Stomach (tissue), 19 donors: ENCODE measurements at places on chromosomes 6 and 20. TPM values are rescaled to one million over a fixed set of nuclear protein-coding genes. Genes with fewer than 3 reads are reported as not detected.

DNA sequence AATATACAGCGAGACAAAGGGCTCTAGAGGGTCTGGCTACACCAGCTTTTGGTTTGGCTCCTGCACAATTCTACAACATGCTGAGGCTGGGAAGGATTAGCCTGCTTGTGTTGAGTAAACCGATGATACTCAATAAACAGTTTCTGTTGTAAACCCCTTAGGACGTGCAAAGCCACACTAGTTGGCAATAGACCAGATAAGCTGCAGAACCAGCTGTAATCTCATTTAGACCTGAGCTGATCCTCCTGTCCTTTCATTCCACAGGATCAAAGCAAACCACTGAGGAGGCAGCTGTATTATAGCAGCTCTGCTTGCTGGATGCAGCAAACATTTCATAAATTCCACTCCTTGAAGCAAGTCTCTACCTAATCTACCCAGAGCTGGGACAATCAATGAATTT, 79.7 kb downstream of the MMS22L start:
- peak; percentile 24 for DNase-seq

DNA sequence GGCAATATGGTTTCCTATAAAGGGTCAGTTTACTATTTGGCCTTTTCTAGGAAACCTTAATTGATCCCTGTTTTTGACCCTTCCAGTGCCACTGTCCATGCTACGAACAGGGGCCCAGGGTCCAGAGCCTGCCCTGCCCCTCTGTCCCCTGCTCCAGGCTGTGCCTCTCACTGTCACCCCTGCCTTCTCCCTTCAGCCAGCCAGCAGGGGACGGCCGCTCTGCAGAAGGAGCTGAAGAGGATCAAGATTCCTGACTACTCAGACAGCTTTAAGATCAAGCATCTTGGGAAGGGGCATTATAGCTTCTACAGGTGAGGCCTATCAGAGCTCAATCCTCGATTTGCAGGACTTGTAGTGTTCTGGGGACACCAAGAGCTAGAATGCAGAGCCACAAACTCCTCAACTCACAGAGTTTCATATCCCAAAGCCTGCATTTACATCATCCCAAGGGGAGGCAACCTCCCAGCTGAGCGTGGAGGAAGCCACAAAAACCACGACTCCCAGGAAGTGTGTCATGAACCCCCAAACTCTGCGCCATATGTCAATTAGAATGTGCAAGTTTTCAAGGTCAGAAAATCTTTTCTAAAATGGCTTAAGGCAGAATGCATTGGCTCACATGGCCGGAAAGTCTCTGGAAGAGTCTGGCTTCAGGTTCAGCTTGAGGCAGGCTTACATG, 3.6 kb downstream of the BPI start:
- no peak for DNase-seq

GRCh38 chr6:42537536-42537935, 26.3 kb upstream of the UBR2 start:
- DNase-seq = no peak

GRCh38 chr6:81750200-81750599, 2.3 kb downstream of the TENT5A start:
- DNase-seq = peak; percentile 27

- DNase-seq = no peak
Observed at GRCh38 chr20:58058421-58059259, 169.8 kb downstream of the ANKRD60 start.

DNA sequence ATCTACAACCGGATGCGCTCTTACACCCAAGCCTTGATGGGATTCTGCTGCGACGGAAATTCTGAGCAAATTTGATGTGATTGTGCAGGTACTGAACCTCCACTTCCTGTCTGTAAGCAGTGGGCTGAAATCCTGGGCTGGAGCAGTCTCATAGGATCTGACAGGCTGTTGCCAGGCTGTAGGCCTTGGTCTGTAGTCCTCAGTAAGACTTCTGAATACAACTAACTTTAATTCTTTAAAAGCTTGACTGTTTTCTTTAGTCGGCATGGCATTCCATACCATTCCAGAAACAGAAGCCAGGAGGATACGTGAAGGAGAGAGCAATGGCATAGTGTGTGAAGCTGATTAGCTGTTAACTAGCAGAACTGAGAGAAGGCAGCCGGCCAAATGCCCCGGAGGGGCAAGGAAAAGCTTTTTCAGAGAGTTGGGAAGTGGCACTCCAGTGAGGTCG, 68.3 kb downstream of the ADTRP start:
- peak; percentile 34 for DNase-seq

GRCh38 chr20:6614836-6615235, 152.7 kb upstream of the BMP2 start:
- no peak for DNase-seq

DNA sequence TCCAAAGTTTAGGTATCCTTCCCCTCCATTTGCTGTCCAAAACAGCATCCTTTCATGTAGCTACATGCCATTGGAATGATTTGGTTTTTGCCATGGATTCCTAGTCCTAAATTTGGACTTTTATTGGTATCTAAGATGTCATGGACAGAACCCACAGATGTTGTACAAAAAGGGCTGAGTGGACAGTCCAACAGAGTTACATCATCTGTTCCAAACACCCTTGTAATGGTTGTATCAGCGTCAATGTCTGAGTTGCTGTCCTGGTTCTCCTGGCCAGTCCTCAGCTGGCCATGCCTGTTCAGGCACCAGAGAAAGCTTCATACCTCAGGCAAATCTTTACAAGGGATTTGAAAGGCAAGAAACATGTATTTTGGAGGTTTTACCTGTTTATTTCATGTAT, 191.3 kb downstream of the ESR1 start:
- DNase-seq = no peak

DNA sequence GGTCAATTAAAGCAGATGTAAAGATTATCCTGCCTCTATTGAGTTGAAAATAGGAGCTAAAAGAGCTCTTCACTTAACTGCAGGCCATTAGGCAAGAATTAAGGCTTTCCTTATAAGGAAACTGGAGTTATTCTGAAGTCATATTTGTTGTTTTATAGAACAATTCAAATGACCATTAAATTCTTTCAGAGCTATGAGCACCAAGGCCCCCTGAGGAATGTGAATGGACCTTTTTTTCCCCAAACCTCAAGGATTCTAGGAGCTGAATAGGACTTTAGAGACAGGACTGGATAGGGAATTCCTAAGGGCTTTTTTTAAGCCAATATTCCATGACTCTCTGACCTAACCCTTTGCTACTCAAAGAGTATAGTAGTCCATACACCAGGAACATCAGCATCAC, 565.7 kb upstream of the BTBD3 start:
- no peak for DNase-seq

- DNase-seq = no peak
Observed at GRCh38 chr6:135268740-135269139, 87.6 kb downstream of the MYB start.

GRCh38 chr6:87210979-87211378, 55.6 kb downstream of the ZNF292 start:
- no peak for DNase-seq

DNA sequence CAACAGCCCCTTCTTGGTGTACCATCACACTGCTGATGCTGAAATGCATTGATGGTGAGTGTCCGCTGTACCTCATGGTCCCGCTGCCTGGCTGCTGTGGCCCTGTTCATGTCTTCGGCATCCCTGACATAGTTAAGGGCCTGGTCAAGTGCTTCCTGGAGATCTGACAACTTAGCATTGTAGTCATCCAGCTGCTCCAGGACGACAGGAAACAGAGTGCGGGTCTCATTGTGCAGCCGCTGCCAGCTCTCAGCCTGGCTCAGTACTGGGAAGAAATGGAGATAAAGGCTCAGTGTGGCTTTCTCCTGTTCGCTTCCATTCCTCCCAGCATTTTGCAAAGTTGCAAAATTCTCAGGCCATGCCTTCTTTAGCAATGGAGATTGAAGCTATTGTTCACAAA, 81.8 kb downstream of the LAMA4 start:
- no peak for DNase-seq

- DNase-seq = no peak
Observed at GRCh38 chr6:134034961-134035822, 17.2 kb downstream of the SLC2A12 start.

DNA sequence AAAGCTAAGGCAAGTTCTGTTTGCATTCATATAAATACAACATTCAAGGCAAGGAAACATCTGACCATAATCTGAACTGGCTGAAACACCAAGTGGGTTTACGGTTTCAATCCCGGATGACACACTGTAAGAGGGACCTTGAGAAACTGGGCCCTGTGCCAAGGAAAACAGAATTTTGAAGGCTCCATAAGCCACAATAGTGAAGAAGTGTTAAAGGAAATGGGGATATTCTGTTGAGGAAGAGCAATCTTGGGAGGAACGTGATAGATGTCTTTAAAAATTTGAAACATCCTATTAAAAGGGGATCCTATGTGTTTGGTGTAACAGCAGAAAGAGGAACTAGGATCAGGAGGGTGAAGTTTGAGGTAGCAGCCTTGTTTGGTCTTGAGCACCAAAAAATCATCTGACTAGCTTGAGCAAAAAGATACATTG, 82.4 kb upstream of the TAB2 start:
- peak; percentile 71 for DNase-seq

DNA sequence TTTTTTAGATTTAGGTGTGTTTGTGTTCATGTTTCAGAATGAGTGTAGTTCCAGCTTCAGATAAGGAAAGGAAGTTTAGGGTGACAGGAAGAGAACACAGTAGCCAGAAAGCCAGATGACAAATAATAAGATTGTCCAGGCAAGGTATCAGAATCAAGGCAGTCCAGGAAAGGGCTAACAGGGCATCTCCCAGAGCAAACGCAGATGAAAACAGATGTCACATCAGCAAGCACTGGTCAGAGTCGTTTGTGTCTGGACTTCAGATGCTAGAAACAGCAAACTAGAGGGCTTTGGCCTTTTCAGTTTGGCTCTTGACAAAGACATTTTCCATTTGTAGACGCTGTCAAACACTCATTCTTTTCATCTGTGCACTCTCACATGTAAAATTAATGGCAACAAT, 65.5 kb downstream of the VIP start:
- no peak for DNase-seq

- no peak for DNase-seq
Observed at GRCh38 chr6:19041906-19042305, 654.8 kb downstream of the RNF144B start.

- DNase-seq = no peak
Observed at GRCh38 chr20:23344336-23344735, 6.3 kb upstream of the NXT1 start.

DNA sequence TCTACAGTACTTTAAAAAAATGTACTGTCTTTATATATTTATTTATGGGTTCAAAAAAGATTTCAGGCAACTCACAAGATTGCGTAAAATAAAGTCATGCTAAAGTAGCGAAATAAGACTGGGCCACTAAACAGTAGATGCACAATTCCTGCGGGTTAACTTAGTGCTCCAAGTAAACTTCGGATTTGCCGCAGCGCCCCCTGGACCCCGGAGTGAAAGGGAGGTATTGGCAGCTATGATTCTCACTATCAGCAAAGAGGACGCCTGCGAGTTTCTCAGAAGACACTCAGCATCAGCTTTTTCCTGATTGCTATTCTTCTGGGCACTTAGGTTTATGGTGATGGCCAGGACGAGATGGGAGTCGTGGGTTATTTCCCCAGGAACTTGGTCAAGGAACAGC, 1.4 kb downstream of the OTOR start:
- no peak for DNase-seq

- no peak for DNase-seq
Observed at GRCh38 chr20:3167738-3168078, 5.6 kb downstream of the LZTS3 start.

- DNase-seq = no peak
Observed at GRCh38 chr6:64250126-64250525, 614.5 kb downstream of the PHF3 start.

DNA sequence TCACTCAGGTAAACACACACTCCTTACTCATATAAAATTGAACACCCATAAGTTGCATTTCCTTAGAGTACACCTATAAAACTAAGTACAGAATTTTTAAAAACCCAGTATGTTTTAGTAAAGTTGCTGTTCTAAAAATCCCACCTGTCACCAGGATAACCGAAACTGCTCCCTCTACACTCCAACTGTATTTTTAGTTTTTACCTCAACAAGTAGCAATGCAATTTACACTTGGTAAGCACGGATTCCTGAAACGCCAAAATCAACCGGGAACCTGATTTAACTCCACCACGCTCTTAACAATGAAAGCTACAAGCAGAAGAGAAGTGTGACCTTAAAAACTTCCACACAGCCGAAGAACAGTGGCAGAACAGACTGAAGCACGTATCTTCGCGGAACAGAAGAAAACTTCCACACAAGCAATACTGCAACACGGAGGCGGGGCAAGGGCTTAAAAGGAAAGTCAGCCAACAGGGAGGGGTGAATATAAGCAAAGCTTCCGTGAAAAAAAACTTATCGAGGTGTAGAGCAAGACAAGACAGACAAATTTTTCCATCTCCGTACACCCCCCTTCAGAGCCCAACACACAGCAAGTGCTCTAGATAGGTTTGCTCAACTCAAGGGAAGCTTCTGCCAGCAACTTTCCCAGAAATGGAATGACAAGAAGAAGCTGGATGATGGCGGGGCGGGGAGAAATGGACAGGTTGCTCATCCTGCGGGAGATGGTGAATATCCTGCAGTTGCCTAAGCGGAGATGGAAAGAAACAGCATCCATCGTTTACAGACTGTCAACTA, 1.4 kb downstream of the STAU1 start:
- peak; percentile 87 for DNase-seq

- DNase-seq = no peak
Observed at GRCh38 chr20:50032955-50033666, 50.3 kb downstream of the SNAI1 start.

DNA sequence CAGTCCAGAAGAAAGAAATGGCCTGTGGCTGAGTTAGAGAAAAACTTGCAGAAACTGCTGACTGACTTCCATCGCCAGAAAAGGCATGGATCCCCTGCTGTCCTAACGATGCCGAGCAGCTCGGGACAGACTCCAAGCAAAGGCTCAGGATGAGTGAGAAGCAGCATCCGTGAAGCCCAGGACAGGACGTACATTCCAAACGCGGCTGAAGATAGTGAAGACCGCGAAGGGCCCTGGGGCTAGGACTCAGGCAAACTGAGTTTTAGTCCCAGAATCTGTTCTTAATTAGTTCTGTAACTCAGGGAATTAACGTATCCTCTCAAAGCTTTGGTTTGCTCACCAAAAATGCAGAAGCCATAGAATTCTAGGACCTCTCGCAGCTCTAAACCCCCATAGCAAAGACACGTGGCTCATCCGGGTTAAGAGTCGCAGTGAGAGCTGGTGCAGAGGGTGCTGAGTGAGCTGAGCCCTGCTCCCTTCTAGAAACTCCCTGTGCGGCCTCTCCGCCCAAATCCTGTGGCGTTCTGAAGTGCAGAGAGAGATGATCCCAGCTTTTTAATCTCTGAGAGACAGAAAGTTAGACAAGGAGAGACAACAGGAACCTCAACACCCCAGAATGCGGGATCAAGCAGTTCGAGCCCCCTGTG, 132.9 kb upstream of the THBS2 start:
- no peak for DNase-seq

The CFB gene
- 270 TPM for total RNA-seq

The SLC22A2 gene
- not detected for total RNA-seq

The PAX1 gene
- total RNA-seq = not detected

The TBX18 gene
- 1.0 TPM for total RNA-seq

The KIAA0408 gene
- 0.87 TPM for total RNA-seq

The BPIFB2 gene
- not detected for total RNA-seq

The LAMA4 gene
- 39.1 TPM for total RNA-seq

The UST gene
- 42.6 TPM for total RNA-seq
